ENCODE measurements at places on chromosomes 3 and 15. TPM values are rescaled to one million over a fixed set of nuclear protein-coding genes. Genes with fewer than 3 reads are reported as not detected.

DNA sequence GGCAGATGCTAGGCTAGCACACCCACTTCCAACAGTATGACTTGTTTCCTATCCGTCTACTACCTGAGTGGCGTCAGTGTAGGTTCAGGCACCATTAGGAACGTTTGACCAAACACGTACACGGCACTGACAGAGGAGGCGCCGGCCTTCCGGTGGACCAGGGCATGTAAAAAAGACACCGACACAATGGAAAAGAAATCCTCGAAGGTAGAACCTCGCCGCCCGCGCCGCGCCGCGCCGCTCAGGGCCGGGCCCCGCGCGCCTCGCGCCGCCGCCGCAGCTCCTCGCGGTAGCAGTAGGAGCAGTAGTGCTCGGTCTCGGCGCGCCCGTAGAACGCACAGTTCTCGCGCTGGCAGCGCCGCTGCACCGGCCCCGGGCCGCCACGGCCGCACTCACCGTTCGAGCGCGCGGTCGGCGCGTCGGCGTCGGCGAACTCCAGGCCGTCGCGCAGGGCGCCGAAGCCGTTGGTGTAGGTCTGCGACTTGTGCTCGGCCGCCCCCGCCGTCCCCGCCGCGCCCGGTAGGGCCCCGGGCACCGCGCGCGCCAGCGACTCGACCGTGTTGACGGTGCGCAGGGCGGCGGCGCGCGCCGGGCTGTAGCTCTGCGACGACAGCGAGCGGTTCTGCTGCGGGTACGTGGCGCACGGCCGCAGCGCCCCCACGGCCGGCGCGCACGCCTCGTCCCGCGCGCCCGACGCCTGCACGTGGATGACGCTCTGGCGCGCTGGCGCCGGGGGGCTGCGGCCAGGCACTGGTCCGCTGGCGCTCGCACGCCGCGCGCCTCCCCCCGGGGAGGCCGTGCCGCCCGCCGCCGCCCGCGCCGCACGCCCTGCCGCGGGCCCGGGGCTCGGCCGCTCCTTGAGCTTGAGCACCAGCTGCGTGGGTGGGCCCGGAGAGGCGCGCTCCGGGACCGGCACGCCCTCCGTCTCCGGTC lies 156.7 kb downstream of the KLF13 start:
- DNase-seq, result no peak

GRCh38 chr3:57173687-57174086 lies 8.5 kb upstream of the IL17RD start:
- DNase-seq, result no peak

GRCh38 chr3:158313338-158313927 lies 203.5 kb downstream of the RSRC1 start:
- no peak for DNase-seq

DNA sequence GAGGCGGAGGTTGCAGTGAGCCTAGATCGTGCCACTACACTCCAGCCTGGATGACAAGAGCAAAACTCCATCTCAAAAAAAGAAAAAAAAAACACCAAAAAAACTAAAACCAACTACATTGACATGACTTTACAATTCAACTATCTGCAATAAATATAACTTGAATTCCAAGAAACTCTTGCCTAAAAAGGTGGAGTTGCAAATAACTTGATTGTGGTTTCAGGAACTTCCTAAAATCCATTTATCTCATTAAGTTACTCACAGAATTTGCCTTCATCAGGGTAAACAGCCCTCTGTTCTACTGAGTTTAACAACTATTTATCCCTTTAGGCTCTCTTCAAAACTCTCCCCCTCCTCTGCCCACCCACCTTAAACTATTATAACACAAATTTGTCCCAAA lies 2.7 kb upstream of the MAPK6 start:
- DNase-seq, result no peak

GRCh38 chr15:70385052-70385451 lies 287.3 kb upstream of the TLE3 start:
- DNase-seq, result no peak

- DNase-seq, result no peak
Measured at GRCh38 chr3:141352262-141352984, 15.9 kb upstream of the ZBTB38 start.

DNA sequence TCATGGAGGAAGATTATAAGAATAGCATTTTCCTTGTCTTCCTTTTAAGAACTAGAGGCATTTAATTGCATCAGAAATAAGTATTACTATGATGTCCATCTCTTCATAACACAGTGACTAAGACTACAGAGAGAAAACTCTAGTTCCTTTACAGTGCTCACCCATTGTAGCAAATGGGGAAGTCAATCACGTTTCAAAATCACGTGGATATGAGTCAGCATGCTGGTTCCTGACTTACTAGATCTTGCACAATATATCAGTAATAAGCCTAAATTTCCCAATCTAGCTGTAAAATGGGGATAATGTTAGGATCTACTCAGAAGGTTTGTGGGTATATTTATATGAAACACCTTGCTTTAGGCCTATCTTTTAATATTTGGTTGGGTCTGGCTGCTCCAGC lies 254.8 kb upstream of the EOMES start:
- DNase-seq, result no peak

- DNase-seq, result no peak
Measured at GRCh38 chr3:115648559-115648958, 25.2 kb downstream of the GAP43 start.

- DNase-seq, result no peak
Measured at GRCh38 chr15:95439922-95440376, 890.6 kb upstream of the NR2F2 start.

DNA sequence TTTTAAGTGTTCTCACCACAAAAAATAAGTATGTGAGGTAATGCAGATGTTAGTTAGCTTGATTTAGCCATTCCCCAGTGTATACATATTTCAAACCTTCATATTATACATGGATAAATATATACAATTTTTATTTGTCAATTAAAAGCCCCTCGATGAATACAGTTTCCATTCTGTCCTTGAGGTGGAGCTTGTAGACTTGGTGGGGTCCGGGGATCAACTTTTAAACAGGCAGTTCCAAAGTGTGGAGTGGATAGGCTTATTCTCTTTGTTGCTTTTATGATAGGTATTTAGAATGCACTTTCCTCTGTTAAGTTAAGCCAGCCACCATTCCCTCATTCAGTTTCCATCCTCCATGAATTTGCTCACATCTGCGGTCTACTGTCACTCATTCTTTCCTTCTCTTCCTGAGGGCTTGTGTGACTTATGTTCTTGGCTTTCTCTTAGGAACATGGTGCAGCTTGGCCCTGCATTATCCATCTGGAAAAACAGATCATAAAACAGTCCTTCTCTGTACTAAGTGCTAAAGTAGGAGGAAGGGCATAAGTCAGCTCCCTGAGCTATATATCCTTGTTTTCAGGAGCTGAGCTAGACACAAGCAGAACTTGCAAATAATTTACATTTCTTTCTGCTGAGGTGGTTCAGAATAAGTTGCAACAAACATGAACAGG lies 149.1 kb downstream of the NFKBIZ start:
- no peak for DNase-seq

- DNase-seq, result no peak
Measured at GRCh38 chr3:177445549-177445948, 248.3 kb upstream of the TBL1XR1 start.

- no peak for DNase-seq
Measured at GRCh38 chr3:197504641-197505121, 51.1 kb downstream of the BDH1 start.

- no peak for DNase-seq
Measured at GRCh38 chr15:61309031-61309511, 80.0 kb upstream of the RORA start.

- DNase-seq, result no peak
Measured at GRCh38 chr15:71573599-71573998, 236.8 kb upstream of the NR2E3 start.

ST8SIA2 gene
- 5.6 TPM for polyA plus RNA-seq

SCG3 gene
- polyA plus RNA-seq, result not detected

PGBD4 gene
- polyA plus RNA-seq, result 2.2 TPM

CPLX3 gene
- polyA plus RNA-seq, result not detected

ABCC5 gene
- polyA plus RNA-seq, result 49.7 TPM

CD96 gene
- polyA plus RNA-seq, result 1.7 TPM

CALML4 gene
- 39.0 TPM for polyA plus RNA-seq

Measured in renal cortex interstitium (tissue), 15 donors.